ENCODE measurements at places on chromosomes 5 and 9.

- DNase-seq = no peak
Measured at GRCh38 chr5:110256298-110256697, 470.2 kb downstream of the TMEM232 start.

DNA sequence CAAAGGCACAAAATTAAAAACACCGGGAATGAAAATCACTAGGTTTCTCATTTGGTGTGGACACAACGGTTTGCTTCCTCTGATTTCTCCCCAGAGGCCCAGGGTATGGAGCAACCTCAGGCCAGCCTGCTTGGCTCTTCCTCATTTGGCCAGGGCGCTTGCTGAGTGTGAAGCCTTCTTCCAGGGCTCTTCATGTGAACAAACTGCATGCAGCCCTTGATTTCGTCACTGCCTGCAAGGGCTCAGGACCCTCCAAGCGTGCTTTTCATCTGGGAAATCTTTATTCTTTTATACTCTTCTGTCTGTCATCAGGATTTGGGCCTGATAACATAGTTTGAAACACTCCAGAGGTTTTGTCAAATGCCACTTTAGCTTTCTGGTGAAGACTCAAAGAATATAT is 122.6 kb upstream of the KLF4 start:
- no peak for DNase-seq

- DNase-seq = no peak
Measured at GRCh38 chr9:83957248-83957513, 22.8 kb downstream of the HNRNPK start.

GRCh38 chr5:38938424-38938823 is 92.6 kb downstream of the OSMR start:
- no peak for DNase-seq

DNA sequence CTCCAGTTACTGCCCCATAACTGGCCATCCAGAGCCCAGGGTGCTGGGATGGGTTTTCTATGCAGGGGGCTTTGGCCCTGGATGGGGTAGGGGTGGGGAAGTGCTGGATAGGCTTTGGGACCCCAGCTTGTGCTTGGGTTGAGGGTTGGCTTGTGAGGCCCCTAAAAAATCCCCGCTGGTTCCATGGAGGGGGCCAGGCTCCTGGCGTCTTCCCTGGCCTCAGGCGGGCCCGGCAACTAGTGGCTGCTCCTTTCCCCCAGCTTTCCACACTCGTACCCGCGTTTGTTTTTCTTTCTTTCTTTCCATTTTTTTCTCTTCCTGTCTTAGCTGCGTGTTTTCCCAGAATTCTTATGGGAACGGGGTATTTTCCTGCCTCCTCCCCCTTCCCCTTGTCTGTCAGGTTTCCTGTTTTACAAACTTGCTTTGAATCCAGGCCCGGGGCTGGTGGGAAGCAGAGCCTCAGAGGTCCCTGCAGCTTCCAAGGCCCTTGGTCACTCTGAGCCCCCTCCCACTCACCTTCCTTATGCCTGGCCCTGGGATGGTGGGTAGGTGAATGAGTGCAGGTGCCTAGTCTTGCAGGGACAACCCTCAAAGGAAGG is 40.2 kb downstream of the RGS3 start:
- no peak for DNase-seq

GRCh38 chr5:175797521-175798038 is 73.8 kb upstream of the CPLX2 start:
- DNase-seq = no peak

DNA sequence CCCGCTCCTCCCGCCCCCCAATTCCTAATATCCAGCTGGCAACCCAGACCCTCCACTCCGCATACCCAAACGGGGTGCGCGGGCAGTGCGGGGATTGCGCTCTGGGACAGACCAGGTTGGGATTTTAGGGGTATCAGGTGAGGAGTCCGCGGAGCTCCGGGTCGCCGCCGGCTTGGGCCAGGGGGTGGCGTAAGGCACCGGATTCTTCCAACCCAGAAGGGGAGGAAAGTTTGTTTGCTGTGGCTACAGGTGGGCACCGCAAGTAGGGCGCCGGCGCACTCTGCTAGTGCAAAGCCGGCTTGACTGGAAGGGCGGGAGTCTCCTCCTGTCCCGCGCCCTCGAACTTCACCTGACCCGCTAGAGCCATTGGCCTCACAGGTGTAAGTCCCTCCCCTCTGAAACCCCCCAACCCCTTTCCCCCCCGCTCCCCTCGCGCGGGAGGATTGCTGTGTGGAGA is 709 bp downstream of the IQGAP2 start:
- DNase-seq = no peak

GRCh38 chr5:14399054-14399692 is 182.4 kb upstream of the OTULINL start:
- DNase-seq = peak; percentile 59
